ENCODE measurements at places on chromosomes 5 and 9. TPM values are rescaled to one million over a fixed set of nuclear protein-coding genes. Genes with fewer than 3 reads are reported as not detected.

DNA sequence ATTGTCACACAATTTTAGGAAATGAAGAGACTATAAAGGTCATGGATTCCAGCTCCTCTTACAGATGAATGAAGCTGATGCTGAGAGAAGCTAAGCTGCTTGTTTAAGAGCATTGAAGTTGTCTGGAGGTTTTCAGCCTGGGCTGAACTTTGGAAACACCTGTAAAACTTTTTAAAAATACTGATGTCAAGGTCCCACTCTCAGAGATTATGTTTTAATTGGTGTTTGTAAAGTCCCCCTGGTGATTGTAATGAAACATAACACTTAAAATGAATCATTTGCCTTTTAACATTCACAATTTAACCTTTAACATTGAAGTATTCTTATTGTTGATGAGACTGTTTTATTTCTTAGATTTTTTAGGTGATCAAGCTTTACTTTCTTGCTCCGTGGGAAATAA is 16.4 kb downstream of the RAD23B start:
- no peak for DNase-seq

DNA sequence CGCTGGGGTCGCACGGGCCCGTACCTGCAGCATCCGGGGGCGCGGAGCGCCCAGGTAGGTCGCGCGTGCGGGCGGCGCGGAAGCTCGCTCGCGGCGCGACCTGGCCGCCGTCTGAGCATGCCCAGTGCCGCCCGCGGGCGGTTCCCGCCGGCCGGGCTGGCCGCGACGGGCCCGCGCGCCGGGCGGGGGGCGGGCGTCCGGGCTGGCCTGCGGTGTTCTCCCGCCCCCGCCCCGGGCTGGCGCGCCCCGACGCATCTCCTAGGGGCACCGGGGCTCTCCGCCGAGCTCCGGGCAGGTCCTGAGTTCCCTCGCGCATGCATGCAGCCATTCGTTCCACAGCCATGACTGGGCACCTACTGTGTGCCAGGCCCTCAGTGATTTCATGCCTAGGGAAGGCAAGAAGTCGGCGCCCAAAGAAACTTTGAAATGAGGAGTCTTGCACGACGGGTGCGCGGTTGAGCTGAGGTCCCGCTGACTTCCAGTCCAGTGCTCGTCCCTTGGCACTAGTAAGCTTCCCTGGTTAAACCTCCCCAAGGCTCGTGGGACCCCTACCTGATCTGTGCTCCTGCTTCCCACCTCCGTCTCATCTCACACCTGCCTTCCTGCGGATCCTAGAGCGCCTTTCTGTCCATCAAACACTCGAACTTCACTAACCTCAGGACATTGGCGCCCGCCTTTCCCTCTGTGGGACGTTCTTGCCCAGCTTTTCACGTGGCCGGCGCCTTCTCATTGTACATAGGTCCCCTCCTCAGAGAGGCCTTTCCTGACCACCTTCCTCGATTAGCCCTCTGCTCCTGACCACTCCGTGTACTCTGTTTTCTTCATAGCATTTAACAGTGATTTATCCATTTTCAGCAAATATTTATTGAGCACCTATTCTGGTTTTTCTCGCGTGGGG is at the start of gene PTPN3:
PTPN3 (minus strand) TSS at position 113 of the 898 bp plus-strand sequence. CDS start 34,873 bp downstream, outside the sequence.
- DNase-seq = no peak

GRCh38 chr5:149423049-149423793 is 44.1 kb upstream of the IL17B start:
- no peak for DNase-seq

IL4 gene
- 0.72 TPM for total RNA-seq

DNA sequence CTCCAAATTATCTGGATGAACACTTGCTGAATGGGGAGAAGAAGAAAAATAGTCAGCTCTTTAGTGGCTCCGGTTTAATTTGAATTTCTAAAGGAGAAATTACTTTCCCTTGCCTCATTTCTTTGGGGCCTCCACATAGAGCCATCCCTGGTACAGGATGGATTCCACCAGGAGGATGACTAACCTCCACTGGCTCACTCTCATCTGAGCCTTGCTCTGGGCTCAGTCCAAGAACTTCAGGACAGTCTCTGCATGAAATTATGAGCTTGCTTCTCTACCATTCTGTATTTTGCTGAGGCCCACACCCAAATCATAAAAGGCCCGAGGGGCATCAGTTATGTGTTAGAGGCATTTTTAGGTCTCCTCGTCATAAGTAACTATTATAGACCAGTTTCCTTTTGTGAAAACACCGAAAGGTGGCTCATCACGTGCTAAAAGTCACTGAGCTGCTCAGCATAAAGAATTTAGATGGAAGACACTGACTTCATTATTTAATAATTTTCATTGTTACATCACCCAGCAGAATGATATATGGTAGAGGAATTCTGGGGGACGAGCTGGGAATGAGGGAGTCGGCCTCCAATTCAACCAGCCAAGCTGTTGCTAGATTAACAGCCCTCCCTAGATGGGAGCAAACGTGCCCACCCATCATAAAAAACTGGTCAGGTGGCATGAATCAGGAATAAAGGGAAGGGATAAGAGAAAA is 222.1 kb downstream of the TARS1 start:
- no peak for DNase-seq

Data from activated CD8-positive, alpha-beta T cell treated with anti-CD3 and anti-CD28 coated beads for 36 hours (primary cell).